ENCODE measurements at places on chromosomes 12 and 14.

GRCh38 chr12:60230056-60230455 is 634.2 kb downstream of the SLC16A7 start:
- H3K27ac ChIP-seq = no peak overlapping the region
- no peak for DNase-seq
- H3K27me3 ChIP-seq = no peaks in the 10 kb centered on the region
- no peaks in the 10 kb centered on the region for H3K36me3 ChIP-seq
- no peaks in the 10 kb centered on the region for H3K4me1 ChIP-seq
- no peak overlapping the region for H3K4me3 ChIP-seq

DNA sequence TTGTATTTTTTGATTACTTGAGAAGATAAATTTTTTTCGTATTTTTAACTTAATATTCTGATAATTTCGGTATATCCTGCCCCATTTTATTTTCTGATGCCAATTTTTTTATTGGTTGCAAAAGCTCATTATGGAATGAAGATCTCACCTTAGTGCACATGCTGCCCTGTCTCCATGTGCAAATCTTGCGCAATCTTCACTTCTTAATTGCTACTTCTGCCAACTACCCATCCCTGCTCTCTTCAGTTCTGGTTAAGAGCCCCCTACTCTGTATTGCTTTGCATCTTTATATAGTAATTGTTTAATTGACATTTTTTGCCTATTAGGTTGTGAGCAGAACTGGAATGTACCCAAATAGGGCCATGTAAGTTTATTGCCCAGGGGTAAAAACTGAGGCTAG is 20.5 kb upstream of the LRRK2 start:
- no peak overlapping the region for H3K27ac ChIP-seq
- H3K4me3 ChIP-seq = no peak overlapping the region
- DNase-seq = no peak
- no peaks in the 10 kb centered on the region for H3K27me3 ChIP-seq
- peaks cover 23% of the 10 kb centered on the region for H3K4me1 ChIP-seq
- no peaks in the 10 kb centered on the region for H3K36me3 ChIP-seq

DNA sequence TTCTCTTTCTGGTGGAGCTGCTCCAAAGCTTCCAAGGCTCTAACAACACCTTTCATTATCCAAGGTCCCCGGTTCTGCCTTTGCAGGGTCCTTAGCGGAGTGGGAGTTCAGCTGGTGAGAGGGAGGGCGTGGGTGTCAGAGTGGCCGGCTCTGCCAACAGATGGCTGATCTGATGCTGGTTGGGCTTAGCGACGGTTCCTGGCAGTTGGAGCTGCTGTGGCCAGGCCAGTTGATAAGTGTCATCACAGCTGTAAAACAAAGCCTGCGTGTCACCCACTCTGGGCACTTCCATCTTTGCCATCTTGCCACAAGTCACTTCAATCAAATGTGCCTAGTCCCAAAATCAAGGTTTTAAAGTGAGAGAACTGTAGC is 36.3 kb downstream of the RIN3 start:
- H3K27ac ChIP-seq = no peak overlapping the region
- H3K36me3 ChIP-seq = no peaks in the 10 kb centered on the region
- DNase-seq = no peak
- H3K27me3 ChIP-seq = peaks cover 38% of the 10 kb centered on the region

- peaks cover 16% of the 10 kb centered on the region for H3K4me1 ChIP-seq
- no peaks in the 10 kb centered on the region for H3K36me3 ChIP-seq
- peak; percentile 73 for DNase-seq
- H3K27me3 ChIP-seq = no peaks in the 10 kb centered on the region
These were observed 16.1 kb downstream of the UBC start for GRCh38 chr12:124898200-124898922.

GRCh38 chr12:110012137-110012536 is 12.9 kb downstream of the ANKRD13A start:
- peak overlapping the region; percentile 99 for H3K27ac ChIP-seq
- DNase-seq = peak; percentile 90
- peaks cover 6% of the 10 kb centered on the region for H3K36me3 ChIP-seq
- H3K27me3 ChIP-seq = no peaks in the 10 kb centered on the region

GRCh38 chr12:90757957-90758356 is 197.0 kb downstream of the CCER1 start:
- H3K4me1 ChIP-seq = no peaks in the 10 kb centered on the region
- H3K27ac ChIP-seq = no peak overlapping the region
- no peak overlapping the region for H3K4me3 ChIP-seq
- no peaks in the 10 kb centered on the region for H3K36me3 ChIP-seq
- H3K27me3 ChIP-seq = no peaks in the 10 kb centered on the region

GRCh38 chr14:106230071-106230470 is 703.7 kb downstream of the TMEM121 start:
- H3K27me3 ChIP-seq = no peaks in the 10 kb centered on the region
- peaks cover 1% of the 10 kb centered on the region for H3K4me1 ChIP-seq
- no peak for DNase-seq
- H3K36me3 ChIP-seq = no peaks in the 10 kb centered on the region
- H3K4me3 ChIP-seq = no peak overlapping the region
- no peak overlapping the region for H3K27ac ChIP-seq

GRCh38 chr12:5534426-5535199 is 102.7 kb downstream of the NTF3 start:
- H3K4me3 ChIP-seq = no peak overlapping the region
- no peak for DNase-seq
- peaks cover 8% of the 10 kb centered on the region for H3K36me3 ChIP-seq
- H3K4me1 ChIP-seq = no peaks in the 10 kb centered on the region
- no peak overlapping the region for H3K27ac ChIP-seq

DNA sequence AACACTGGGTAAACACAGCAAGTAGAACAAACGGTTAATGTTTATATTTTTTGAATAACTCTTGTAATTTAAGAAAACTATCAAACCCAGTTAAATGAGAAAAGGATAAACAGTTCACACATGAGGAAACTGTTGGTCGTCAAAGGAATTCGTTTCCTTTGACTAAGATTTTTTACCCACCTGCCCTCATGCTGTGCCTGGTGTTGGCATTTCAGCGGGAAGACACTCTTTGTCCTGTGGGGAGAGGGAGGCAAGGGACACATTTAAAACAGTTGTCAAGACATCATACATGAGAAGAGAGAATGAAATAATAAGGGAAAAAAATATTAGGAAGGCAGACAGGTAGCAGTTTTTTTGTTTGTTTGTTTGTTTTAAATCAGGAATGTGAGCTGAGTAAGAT is 70.5 kb downstream of the BHLHE41 start:
- no peak overlapping the region for H3K4me3 ChIP-seq
- DNase-seq = no peak
- H3K4me1 ChIP-seq = no peaks in the 10 kb centered on the region
- no peak overlapping the region for H3K27ac ChIP-seq
- H3K27me3 ChIP-seq = no peaks in the 10 kb centered on the region

GRCh38 chr12:8088574-8088973 is 6.5 kb downstream of the NECAP1 start:
- no peak for DNase-seq
- H3K4me3 ChIP-seq = peak overlapping the region; percentile 49
- no peaks in the 10 kb centered on the region for H3K27me3 ChIP-seq

- H3K4me1 ChIP-seq = peaks cover 26% of the 10 kb centered on the region
- peaks cover 10% of the 10 kb centered on the region for H3K27me3 ChIP-seq
- no peak for DNase-seq
- no peak overlapping the region for H3K4me3 ChIP-seq
- H3K27ac ChIP-seq = no peak overlapping the region
These were observed 363.4 kb downstream of the DAD1 start for GRCh38 chr14:22225516-22226140.

- no peak overlapping the region for H3K27ac ChIP-seq
- H3K27me3 ChIP-seq = no peaks in the 10 kb centered on the region
- H3K36me3 ChIP-seq = no peaks in the 10 kb centered on the region
- no peak for DNase-seq
These were observed 1482.5 kb upstream of the TMEM132C start for GRCh38 chr12:126784328-126784921.

- H3K4me1 ChIP-seq = peaks cover 50% of the 10 kb centered on the region
- H3K27me3 ChIP-seq = no peaks in the 10 kb centered on the region
- H3K27ac ChIP-seq = no peak overlapping the region
- DNase-seq = peak; percentile 9
- H3K36me3 ChIP-seq = no peaks in the 10 kb centered on the region
These were observed 25.5 kb downstream of the ITGA7 start for GRCh38 chr12:55682087-55682796.

GRCh38 chr12:15505616-15506015 is 183.3 kb downstream of the PTPRO start:
- no peak overlapping the region for H3K27ac ChIP-seq
- DNase-seq = no peak
- peaks cover 33% of the 10 kb centered on the region for H3K27me3 ChIP-seq
- no peaks in the 10 kb centered on the region for H3K36me3 ChIP-seq
- no peaks in the 10 kb centered on the region for H3K4me1 ChIP-seq

DNA sequence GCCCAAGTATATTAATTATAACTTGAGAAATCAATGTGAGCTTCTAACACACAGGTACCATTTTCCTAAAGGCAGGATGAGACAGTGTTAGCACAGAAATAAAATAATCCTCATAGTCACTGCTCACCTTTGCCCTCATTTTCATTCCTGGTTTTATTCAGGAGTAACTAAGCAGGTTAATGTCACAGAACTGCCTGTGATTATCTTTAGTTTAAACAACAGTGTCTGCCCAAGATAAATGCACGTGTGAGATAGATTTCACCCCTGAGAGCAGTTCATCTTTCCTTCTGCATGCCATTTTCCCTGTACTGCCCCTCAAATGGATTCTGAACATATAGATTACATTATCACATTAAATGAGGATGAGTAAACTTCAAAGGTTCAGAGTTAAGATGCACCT is 250.7 kb downstream of the RMST start:
- H3K36me3 ChIP-seq = no peaks in the 10 kb centered on the region
- H3K4me3 ChIP-seq = no peak overlapping the region
- DNase-seq = no peak
- no peaks in the 10 kb centered on the region for H3K4me1 ChIP-seq
- no peak overlapping the region for H3K27ac ChIP-seq

- H3K27me3 ChIP-seq = peaks cover 4% of the 10 kb centered on the region
- DNase-seq = no peak
- no peak overlapping the region for H3K4me3 ChIP-seq
- H3K27ac ChIP-seq = no peak overlapping the region
These were observed 35.7 kb upstream of the TC2N start for GRCh38 chr14:91903070-91903469.

GRCh38 chr14:49598189-49598484 is 603 bp upstream of the LRR1 start:
- H3K27ac ChIP-seq = peak overlapping the region; percentile 99
- DNase-seq = no peak
- H3K36me3 ChIP-seq = no peaks in the 10 kb centered on the region
- H3K4me3 ChIP-seq = peak overlapping the region; percentile 97

DNA sequence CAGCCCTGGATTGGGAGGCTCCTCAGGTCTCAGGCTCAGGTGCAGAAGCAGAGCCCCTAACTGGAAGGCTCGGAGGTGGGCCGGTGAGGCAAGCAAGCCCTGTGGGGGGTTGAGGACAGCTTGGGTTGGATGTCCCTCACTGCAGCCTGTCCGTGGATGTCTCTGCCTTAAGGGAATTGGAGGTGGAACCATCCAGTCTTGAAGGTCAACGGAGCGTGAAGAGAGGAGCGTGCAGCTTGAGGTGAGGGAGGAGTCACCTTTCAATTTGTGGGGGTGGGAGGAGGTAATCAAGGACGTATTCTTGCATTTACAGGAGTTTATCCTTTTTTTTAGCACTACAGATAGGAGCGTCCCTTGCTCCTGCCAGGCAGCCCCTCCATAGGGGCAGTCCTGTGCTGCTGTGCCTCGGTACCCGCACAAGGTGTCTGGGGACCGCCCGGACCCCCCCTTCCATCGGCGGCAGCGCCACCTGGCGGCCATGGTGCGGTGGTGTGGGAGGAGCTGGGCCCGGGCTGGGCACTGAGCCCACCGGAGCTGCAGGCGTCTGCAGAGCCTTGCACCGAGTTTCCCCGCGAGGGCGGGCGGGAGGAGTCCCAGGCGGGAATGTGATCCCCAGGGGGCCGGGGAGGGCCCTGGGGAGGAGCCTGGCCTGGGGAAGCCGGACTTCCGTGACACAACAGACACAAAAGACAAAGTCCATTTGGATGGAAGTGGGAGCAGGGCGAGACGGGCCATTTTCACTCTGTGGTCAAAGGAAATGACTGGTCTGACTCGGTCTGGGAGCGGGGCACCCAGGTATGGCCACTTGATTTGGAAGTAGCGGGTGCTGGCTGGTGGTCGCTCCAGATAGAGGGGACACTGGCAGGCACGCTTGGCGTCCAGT is 864 bp downstream of the DNAJC22 start:
- H3K27ac ChIP-seq = no peak overlapping the region
- peak overlapping the region; percentile 92 for H3K4me3 ChIP-seq
- H3K27me3 ChIP-seq = peaks cover 72% of the 10 kb centered on the region
- peak; percentile 76 for DNase-seq
- H3K36me3 ChIP-seq = peaks cover 7% of the 10 kb centered on the region
- peaks cover 50% of the 10 kb centered on the region for H3K4me1 ChIP-seq

DNA sequence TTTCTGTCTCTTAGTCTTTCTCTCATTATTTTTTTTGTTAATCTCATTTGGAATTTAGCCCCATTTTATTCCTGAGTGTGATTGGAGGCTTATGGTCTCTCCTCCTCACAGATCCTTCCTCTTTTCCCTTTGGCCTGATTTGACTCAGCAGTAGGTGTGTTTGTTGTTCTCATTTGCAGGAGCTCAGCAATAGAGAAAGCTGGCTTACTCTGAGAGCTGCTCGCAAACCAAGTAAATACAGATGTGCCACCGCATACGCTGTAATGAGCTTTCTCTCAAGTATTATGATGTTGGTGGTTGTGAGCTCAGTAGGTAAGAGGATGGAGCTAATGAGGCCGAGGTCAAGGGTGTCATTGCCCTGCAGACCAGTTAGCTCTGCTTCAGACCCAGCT is 206.5 kb downstream of the ETV6 start:
- peak overlapping the region; percentile 83 for H3K27ac ChIP-seq
- peaks cover 47% of the 10 kb centered on the region for H3K36me3 ChIP-seq
- H3K4me3 ChIP-seq = peak overlapping the region; percentile 61
- H3K4me1 ChIP-seq = peaks cover 40% of the 10 kb centered on the region
- H3K27me3 ChIP-seq = no peaks in the 10 kb centered on the region
- no peak for DNase-seq
